CD4-positive, CD25-positive, alpha-beta regulatory T cell (primary cell): ENCODE measurements at places on chromosomes 1 and 21. TPM values are rescaled to one million over a fixed set of nuclear protein-coding genes. Genes with fewer than 3 reads are reported as not detected.

GRCh38 chr1:166383137-166383536, 216.3 kb upstream of the FAM78B start:
- DNase-seq: no peak

DNA sequence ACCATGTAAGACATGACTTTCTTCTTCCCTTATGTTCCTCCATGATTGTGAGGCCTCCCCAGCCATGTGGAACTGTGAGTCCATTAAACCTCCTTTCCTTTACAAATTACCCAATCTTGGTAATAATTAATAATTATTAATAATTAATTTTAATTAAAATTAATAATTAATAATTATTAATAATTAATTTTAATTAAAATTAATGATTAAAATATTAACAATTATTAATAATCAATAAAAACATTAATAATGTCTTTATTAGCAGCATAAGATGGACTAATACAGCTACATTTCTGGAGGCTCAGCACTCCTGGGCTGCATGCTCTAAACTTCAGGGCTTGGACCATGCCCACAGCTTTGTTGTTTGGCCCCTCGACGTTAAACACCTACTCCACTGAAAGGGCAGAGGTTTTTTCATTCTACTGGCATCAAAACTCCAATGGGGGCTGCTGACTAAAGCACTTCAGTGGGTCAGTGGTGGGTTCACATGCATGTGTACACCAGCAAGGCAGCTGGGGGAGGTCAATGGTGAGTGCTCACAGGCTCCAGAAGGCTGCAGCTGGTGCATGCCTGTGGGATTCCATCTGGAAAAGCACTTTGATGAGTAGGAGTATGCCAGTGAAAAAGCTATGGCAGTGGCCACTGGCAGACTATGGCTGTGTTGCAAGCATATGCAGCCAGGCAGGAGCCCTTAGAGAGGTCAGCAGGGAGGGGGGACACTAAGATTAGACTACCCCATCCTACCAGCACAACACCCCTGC, 561.3 kb downstream of the NCAM2 start:
- no peak for DNase-seq

- no peak for DNase-seq
These were observed 1490.8 kb downstream of the BRINP3 start for GRCh38 chr1:188986745-188987417.

DNA sequence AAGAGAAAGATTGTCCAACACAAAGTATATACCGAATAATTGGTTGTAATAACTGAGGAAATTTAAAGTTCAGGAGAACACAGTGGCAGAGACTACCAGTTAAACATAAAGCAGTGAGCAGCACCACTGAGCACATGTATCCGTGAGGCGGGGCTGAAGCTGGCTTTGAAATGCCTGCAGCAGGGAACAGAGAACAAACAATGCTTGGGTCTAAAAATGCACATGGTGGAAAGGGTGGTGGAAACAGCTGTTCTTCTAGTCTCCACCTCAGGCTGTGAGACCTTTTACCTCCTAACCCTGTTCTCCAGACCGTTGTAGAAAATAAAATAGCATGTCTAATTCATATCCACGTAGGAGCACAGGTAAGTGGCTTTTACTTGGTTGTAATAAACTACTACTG, 7.7 kb upstream of the GNG4 start:
- DNase-seq: no peak

DNA sequence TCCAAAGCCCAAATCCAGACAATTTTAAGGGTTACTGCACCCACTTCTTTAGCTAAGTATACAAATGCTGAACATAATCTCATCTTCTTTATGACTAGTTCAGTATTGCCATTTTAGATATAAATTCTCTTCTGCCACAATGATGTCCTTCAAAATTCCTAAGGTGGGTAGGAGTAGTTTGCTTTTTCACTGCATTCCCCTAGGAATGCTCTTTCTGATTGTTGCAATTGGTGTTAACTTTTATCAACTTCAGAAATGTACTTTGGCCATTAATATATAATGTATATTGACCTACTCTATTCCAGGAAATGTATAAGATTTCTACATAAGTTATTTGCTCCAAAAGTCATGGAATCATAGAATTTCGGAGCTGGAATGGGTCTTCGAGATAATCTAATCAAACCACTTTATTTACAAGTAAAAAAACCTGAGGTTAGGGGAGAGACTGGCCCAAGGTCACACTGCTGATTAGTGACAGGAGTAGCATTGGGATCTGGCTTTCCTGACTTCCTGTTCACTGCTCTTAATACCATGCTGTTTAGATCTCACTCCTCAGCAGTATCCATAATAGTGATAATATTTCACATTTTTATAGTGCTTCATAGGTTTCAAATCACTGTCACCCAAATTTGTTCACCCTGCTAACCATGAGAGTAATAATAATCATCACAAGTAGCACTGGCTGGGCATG, 46.4 kb upstream of the RASAL2 start:
- DNase-seq: no peak

Gene CAMK2N1
- 0.29 TPM for polyA plus RNA-seq

Gene CELA2A
- not detected for polyA plus RNA-seq

Gene TEX50
- not detected for polyA plus RNA-seq
